ENCODE measurements at places on chromosomes 5 and 9. TPM values are rescaled to one million over a fixed set of nuclear protein-coding genes. Genes with fewer than 3 reads are reported as not detected.

- H3K27me3 ChIP-seq: no peaks in the 10 kb centered on the region
- H3K4me3 ChIP-seq: no peak overlapping the region
- H3K4me1 ChIP-seq: no peaks in the 10 kb centered on the region
- H3K27ac ChIP-seq: no peak overlapping the region
- H3K36me3 ChIP-seq: no peaks in the 10 kb centered on the region
These were observed 55.7 kb downstream of the GLIS3 start for GRCh38 chr9:4243877-4244812.

Gene SLC25A2
- not detected for total RNA-seq

Gene TAF11L10
- not detected for total RNA-seq

GRCh38 chr5:131225282-131225974 lies 38.4 kb upstream of the CDC42SE2 start:
- no peak overlapping the region for H3K27ac ChIP-seq
- no peak for DNase-seq
- no peaks in the 10 kb centered on the region for H3K36me3 ChIP-seq
- H3K4me3 ChIP-seq: no peak overlapping the region
- H3K27me3 ChIP-seq: no peaks in the 10 kb centered on the region

Gene C9orf50
- 0.17 TPM for total RNA-seq

DNA sequence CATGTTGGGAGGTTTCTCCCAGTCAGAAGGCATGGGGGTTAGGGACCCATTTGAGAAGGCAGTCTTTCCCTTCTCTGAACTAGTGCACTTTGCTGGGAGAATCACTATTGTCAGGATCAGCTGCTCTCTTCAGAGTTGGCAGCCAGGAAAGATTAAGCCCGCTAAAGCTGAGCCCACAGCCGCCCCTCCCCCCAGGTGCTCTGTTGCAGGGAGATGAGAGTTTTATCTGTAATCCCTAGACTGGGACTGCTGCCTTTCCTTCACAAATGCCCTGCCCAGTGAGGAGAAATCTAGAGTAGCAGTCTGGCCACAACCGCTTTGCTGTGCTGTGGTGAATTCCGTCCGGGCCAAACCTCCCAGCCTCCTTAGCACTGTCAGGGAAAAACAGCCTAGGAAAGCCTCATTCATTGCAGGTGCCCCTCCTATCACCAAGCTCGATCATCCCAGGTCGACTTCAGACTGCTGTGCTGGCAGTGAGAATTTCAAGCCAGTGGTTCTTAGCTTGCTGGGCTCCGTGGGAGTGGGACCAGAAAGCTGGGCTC lies 69.8 kb downstream of the CNTLN start:
- no peaks in the 10 kb centered on the region for H3K4me1 ChIP-seq
- DNase-seq: no peak
- H3K4me3 ChIP-seq: no peak overlapping the region

Gene PCDHB13
- total RNA-seq: 0.26 TPM

Gene MARVELD2
- total RNA-seq: 1.3 TPM

Gene GFPT2
- total RNA-seq: 26.7 TPM

- peak; percentile 38 for DNase-seq
- H3K4me1 ChIP-seq: peaks cover 28% of the 10 kb centered on the region
- peak overlapping the region; percentile 74 for H3K4me3 ChIP-seq
These were observed 760 bp upstream of the MAN1B1 start for GRCh38 chr9:137085920-137086530.

- no peak overlapping the region for H3K4me3 ChIP-seq
- no peaks in the 10 kb centered on the region for H3K27me3 ChIP-seq
- no peaks in the 10 kb centered on the region for H3K4me1 ChIP-seq
- no peaks in the 10 kb centered on the region for H3K36me3 ChIP-seq
These were observed 206.1 kb downstream of the YTHDC2 start for GRCh38 chr5:113719549-113719948.

DNA sequence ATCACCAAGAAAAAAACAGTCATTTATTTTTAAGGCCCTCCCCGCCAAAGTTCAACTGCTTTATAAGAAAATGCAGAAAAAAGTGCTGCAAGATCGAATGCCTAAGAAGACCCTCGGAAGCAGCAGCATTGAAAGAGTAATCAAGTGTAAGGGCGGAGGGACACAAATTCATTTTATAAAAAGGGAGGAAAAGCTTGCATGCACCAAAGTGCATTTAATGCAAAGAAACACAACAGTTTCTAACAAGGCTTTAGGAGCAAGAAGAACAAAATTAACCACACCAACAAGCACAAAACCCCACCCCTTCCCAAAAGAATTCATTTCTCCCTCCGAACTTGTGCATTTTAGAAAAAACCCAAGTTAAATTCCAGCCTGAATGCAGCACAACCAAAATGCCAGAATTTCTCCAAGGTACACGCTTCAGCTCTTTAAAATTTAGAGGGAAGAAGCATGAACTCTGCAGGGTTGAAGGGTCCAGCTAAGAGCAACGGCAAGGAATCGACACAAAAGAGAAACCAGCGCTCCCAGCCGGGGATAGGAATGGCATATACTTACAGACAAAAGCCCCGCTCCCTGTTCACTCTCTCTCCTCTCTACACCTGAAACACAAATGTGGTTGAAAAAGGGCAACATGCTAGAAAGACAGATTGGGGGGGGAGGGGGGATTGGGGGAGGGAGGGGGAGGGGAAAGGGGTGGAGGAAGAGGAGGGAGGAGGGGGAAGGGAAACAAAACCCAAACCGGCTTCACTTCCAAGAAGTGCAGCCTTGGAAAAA lies at the start of gene NREP:
Gene NREP, minus strand, starts transcription at position 614 of the 774 bp plus-strand sequence. CDS start 1,422 bp downstream, outside the sequence.
- peak within 1 kb of the TSS; percentile 81 for H3K27ac ChIP-seq
- H3K4me3 ChIP-seq: peak within 1 kb of the TSS; percentile 90
- H3K27me3 ChIP-seq: no peaks in the 10 kb centered on the region
- H3K4me1 ChIP-seq: no peaks in the 10 kb centered on the region

Gene LCP2
- not detected for total RNA-seq

DNA sequence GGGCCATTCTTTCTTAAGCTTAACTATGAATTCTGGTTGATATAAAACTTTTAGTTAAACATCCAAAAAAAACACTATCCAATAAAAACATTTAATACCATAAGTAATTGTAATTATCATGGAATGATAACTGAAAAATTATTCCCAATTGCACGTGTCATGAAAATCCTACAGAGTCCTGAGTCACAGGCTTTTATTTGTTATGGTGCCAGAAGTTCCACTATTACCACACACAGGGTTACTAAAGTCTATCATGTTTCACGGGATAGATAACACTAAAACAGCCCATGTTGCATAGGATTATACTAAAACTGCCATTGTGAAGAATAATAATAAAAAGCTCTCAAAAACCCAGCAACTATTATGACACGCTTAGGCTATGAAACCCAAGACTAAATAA lies 1381.8 kb downstream of the EFNA5 start:
- H3K27me3 ChIP-seq: no peaks in the 10 kb centered on the region
- no peaks in the 10 kb centered on the region for H3K4me1 ChIP-seq
- no peak overlapping the region for H3K4me3 ChIP-seq
- peak; percentile 10 for DNase-seq
- H3K27ac ChIP-seq: no peak overlapping the region
- H3K36me3 ChIP-seq: no peaks in the 10 kb centered on the region

DNA sequence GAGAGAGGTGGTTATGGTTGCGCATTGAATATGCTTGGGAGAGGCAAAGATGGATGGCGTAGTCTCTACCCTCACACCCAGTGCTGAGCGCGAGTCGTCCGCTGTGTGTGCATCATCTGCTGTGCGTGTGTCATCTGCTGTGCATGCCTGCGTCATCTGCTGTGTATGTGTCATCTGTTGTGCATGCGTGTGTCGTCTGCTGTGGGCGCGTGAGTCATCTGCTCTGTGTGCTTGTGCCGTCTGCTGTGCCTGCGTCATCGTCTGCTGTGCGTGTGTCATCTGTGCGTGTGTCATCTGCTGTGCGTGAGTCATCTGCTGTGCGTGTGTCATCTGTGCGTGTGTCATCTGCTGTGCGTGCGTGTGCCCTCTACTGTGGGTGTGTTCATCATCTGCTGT lies 68.0 kb upstream of the IRX4 start:
- DNase-seq: no peak
- H3K36me3 ChIP-seq: no peaks in the 10 kb centered on the region
- H3K27ac ChIP-seq: no peak overlapping the region

DNA sequence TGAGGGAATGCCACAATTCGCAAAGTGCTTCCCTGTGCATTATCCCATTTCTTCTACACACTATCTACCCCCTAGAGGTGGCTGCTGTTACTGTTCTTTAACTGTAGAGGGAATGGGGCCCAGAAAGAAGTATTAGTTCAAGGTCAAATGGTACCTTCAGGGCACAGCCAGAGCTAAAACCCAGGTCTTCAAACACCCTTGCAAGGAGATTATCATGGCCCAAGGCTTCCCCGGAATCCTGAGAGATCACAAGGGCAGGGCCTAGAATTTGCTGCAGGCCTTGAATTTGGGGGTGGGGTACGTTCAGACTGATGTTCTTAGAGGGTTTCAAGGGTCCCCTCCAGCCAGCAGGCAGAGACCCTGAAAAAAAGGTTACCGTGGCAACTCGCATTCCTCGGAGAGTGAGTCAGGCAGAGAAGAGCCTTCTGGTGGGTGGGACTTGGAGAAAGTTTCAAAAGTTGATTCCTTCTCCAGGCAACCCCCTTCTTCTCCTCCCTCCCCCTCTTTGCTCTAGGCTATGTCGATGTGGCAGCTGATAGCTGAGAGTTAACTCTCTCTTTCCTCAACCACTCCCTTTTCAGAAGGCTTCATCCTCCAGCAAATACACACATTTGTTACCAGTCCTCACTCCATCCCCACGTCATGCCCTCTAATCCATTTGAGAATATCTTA lies 1.9 kb downstream of the SPARC start:
- DNase-seq: peak; percentile 98
- no peaks in the 10 kb centered on the region for H3K27me3 ChIP-seq
- H3K4me3 ChIP-seq: peak overlapping the region; percentile 97
- H3K27ac ChIP-seq: peak overlapping the region; percentile 99
- peaks cover 5% of the 10 kb centered on the region for H3K36me3 ChIP-seq

GRCh38 chr5:76326577-76327302 lies 76.3 kb upstream of the IQGAP2 start:
- no peak overlapping the region for H3K4me3 ChIP-seq
- H3K4me1 ChIP-seq: no peaks in the 10 kb centered on the region
- no peaks in the 10 kb centered on the region for H3K27me3 ChIP-seq
- no peak overlapping the region for H3K27ac ChIP-seq

GRCh38 chr5:125376059-125376641 lies 629.7 kb upstream of the ZNF608 start:
- no peaks in the 10 kb centered on the region for H3K36me3 ChIP-seq
- H3K4me3 ChIP-seq: no peak overlapping the region

Gene FOXD4L3
- not detected for total RNA-seq

Gene CETN3
- 14.9 TPM for total RNA-seq

Gene NXNL2
- total RNA-seq: 1.3 TPM

Gene NAA35
- total RNA-seq: 20.5 TPM

Gene CSF1R
- total RNA-seq: not detected

GRCh38 chr5:95739857-95740256 lies 8.7 kb downstream of the RHOBTB3 start:
- no peaks in the 10 kb centered on the region for H3K27me3 ChIP-seq
- H3K27ac ChIP-seq: no peak overlapping the region
- DNase-seq: no peak
- H3K4me1 ChIP-seq: peaks cover 5% of the 10 kb centered on the region
- no peak overlapping the region for H3K4me3 ChIP-seq

DNA sequence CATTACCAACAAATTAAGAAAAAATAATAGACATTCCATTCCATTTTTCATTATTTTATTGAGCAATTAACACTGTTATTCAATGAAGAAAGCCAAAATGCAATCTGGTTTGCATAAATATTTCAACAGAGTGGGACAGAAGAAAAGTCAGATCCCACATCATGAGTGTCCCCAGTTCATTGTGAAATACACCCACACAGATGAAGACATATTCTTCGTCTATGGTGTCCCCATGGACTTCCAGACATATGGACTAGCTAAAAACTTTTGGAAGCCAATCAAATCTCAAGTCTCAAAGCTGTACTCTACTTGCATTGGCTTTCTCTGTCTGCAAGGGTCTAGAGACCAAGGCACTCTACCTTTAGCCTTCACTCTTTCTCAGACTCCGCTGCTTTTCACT lies 194.3 kb downstream of the SEMA5A start:
- DNase-seq: no peak
- no peak overlapping the region for H3K4me3 ChIP-seq
- H3K36me3 ChIP-seq: no peaks in the 10 kb centered on the region
- peaks cover 11% of the 10 kb centered on the region for H3K4me1 ChIP-seq

DNA sequence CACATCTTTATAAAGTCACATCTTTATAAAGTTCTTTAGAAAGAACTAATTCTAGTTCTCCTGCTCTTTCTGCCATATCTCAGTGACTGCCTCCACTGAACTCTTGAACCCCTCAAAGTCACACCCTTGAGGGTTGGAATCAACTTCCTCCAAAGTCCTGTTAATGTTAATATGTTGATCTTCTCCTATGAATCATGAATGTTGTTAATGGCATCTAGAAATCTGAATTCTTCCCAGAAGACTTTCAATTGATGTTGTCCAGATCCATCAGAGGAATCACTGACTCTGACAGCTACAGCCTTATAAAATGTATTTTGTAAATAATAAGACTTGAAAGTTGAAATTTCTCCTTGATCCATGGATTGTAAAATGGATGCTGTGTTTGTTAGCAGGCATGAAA lies 213.4 kb downstream of the COX7C start:
- no peaks in the 10 kb centered on the region for H3K36me3 ChIP-seq
- no peak overlapping the region for H3K4me3 ChIP-seq
- H3K27ac ChIP-seq: no peak overlapping the region
- no peaks in the 10 kb centered on the region for H3K4me1 ChIP-seq
- no peaks in the 10 kb centered on the region for H3K27me3 ChIP-seq

Gene LCN1
- total RNA-seq: not detected

Gene FOXD4L5
- total RNA-seq: under 0.01 TPM

- no peaks in the 10 kb centered on the region for H3K27me3 ChIP-seq
- H3K4me1 ChIP-seq: peaks cover 16% of the 10 kb centered on the region
- H3K4me3 ChIP-seq: no peak overlapping the region
- DNase-seq: no peak
These were observed 132.9 kb downstream of the LHFPL2 start for GRCh38 chr5:78515670-78516069.

DNA sequence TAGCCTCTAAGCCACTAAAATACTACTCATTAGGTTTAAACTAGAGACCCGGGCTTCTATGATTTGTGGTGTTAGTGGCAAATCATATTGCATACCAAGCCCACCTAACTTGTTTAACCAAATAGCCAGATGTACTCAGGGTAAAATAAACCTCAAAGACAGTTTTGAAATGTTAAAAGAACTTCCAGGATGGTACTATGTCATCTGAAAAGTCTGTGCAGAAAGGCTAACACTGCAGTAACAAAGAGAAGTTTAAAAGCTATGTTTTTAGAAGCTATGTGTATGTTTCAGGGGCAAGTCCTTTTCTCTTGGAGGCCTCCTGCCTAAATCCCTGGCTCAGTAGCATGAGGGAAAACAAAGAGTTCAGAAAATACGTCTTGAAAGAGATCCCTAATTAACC lies 84.9 kb upstream of the IL7R start:
- no peak for DNase-seq

GRCh38 chr9:137715321-137715720 lies 96.5 kb downstream of the EHMT1 start:
- peaks cover 8% of the 10 kb centered on the region for H3K36me3 ChIP-seq
- H3K27me3 ChIP-seq: no peaks in the 10 kb centered on the region
- no peak for DNase-seq
- no peaks in the 10 kb centered on the region for H3K4me1 ChIP-seq
- H3K27ac ChIP-seq: no peak overlapping the region

- H3K27me3 ChIP-seq: no peaks in the 10 kb centered on the region
- peaks cover 9% of the 10 kb centered on the region for H3K4me1 ChIP-seq
- no peak overlapping the region for H3K4me3 ChIP-seq
- no peaks in the 10 kb centered on the region for H3K36me3 ChIP-seq
- DNase-seq: no peak
These were observed 151.1 kb upstream of the CDKN2B start for GRCh38 chr9:22160221-22160620.

- peaks cover 3% of the 10 kb centered on the region for H3K4me1 ChIP-seq
- H3K27me3 ChIP-seq: no peaks in the 10 kb centered on the region
- peak overlapping the region; percentile 40 for H3K4me3 ChIP-seq
- H3K27ac ChIP-seq: peak overlapping the region; percentile 70
These were observed 91.5 kb upstream of the NFIL3 start for GRCh38 chr9:91515074-91515687.
